A172 (cell line): ENCODE measurements at places on chromosomes 1 and 21. TPM values are rescaled to one million over a fixed set of nuclear protein-coding genes. Genes with fewer than 3 reads are reported as not detected.

DNA sequence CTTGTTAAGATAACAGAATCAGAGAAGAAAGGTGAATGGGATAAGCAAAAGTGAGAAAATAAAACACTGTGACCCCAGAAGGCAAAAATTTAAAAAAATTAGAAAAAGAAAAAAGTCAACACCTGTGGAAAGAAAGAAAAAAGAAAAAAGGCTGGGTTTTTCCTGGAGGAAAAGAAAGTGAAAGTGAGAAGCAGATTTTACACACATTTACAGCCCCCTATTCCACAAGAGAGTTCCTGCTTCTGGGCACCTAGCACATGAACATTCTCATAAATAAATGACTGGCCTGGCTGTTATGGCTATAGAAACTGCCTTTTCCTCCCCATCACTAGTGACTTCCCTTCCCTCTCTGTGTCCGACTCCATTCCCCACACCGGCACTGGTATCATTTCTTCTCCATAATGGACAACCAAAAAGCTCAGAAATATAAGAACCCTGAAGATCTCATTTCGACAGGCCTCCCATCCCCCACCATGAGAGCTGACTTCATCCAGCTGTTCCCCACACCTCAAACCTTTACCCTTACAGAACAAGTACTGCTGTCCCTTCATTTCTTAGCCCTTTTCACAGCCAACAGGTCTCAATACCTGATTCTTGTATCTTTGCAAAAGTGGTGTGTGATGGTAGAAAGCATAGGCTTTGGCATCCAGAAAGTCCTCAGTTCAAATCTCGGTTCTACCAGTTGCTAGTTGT is 12.6 kb downstream of the MTF1 start:
- no peak for DNase-seq

DNA sequence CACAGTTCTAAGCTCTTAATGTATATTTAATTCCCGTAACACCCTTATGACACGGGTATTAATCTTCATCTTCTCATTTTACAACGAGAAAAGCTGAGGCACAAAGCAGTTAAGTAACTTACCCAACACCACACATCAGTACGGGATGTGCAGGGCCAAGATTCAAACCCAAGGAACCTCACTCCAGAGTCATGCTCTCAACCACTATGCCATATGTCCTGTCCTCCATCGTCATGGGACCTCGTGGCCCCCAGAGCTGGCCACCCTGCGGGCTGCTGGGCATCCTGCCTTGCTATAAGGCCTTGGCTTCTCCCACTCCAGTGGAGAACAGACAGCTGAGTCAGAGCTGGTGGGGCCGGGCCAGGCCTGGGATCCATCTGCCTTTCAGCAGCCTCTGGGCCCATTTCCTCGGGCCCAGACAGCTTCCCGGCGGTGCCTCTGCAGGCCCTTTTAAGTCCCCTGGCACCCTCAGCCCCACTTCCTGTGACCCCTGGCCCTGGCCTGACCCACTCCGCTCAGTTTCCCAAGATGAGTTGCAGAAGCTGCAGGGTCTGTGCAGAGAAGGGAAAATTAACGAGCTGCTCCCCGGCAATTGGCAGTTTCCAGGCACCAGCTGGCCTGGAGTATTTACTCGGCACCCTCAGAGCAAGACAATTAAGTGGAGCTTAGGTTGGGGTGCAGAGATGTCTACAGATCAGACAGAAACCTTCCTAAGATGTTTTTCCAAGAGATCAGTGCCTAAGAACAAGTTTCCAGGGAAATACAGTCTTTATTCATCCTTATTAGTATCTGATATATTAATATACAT is 98.2 kb downstream of the EPHB2 start:
- DNase-seq = peak; percentile 39

- peak; percentile 22 for DNase-seq
Observed at GRCh38 chr1:32172621-32173245, 6.7 kb upstream of the TXLNA start.

DNA sequence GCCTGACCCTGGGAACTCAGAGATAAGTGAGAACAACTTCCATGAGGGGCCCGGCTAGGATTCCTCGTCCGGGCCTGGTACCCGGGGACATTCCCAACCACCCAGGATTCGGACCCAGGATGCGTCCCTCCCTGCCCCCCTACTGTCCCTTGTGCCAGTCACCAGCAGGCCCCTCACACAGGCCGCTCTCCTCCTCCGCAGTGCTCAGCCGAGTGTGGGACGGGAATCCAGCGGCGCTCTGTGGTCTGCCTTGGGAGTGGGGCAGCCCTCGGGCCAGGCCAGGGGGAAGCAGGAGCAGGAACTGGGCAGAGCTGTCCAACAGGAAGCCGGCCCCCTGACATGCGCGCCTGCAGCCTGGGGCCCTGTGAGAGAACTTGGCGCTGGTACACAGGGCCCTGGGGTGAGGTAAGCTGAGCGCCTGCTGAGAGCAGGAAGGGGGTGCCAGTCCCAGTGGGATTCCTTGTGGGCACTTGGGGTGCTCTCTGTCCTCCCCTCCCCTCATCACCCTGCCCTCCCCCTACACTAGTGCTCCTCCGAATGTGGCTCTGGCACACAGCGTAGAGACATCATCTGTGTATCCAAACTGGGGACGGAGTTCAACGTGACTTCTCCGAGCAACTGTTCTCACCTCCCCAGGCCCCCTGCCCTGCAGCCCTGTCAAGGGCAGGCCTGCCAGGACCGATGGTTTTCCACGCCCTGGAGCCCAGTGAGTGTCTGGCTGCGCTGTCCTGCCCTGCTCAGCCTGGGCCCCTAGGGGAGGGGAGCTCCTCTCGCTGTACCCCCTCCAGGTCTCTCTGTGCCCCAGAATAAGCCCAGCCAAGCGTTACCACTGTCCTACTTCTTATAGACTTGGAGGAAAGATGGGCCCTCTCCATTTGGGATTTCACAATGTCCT is 9.8 kb downstream of the ADAMTSL4 start:
- no peak for DNase-seq

- DNase-seq = no peak
Observed at GRCh38 chr1:14242123-14242522, 356.4 kb upstream of the KAZN start.

DNA sequence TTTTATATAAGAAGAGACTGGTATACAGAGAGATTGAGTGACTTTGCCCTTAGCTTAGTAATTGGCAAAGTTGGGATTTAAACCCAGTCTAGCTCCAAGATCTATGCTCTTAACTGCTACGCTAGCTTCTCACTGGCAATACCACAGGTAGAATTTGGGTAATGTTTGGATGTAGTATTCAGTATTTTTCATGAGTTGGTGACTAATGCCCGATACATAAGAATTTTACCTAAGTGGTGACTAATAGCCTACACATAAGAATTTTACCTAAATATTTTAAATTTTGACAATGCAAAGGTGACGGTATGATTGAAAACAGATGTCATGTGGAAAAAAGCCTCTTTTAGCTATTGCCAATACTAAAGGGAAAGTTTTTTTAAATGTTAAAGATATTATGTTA is 24.3 kb downstream of the GPSM2 start:
- no peak for DNase-seq

- no peak for DNase-seq
Observed at GRCh38 chr1:203539831-203540546, 46.0 kb downstream of the OPTC start.

DNA sequence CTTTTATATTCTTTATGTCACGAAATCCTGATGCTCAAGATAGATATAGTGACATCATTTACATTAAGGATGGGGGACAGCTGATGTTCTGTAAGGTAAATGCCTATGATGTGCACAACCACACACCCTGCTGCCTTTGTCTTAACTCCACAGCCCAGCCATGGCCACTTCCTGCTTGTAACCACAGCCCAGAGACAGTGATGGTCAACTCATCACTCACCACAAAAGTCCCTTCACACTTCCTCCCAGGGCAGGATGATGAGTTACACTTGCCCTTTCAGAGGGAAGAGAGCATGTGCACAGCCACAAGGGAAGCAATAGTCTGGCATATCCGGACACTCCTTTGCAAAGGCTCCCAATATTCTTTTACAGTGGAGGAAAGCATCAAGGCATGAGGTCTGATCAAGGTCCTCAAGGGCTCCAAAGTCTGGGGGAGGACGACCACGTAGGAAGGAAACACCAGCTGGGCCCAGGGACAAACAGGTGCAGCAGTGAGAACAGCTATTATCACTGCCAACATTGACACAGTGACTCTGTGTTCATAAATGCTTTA is 53.8 kb downstream of the PLPP3 start:
- DNase-seq = peak; percentile 63

Gene PCSK9
- total RNA-seq = not detected in 2 replicates

Gene TNFAIP8L2
- total RNA-seq = not detected in 2 replicates

Gene LAMC1
- 143 and 190 TPM in 2 replicates for total RNA-seq
